ENCODE measurements at places on chromosomes 16 and 17. TPM values are rescaled to one million over a fixed set of nuclear protein-coding genes. Genes with fewer than 3 reads are reported as not detected.

DNA sequence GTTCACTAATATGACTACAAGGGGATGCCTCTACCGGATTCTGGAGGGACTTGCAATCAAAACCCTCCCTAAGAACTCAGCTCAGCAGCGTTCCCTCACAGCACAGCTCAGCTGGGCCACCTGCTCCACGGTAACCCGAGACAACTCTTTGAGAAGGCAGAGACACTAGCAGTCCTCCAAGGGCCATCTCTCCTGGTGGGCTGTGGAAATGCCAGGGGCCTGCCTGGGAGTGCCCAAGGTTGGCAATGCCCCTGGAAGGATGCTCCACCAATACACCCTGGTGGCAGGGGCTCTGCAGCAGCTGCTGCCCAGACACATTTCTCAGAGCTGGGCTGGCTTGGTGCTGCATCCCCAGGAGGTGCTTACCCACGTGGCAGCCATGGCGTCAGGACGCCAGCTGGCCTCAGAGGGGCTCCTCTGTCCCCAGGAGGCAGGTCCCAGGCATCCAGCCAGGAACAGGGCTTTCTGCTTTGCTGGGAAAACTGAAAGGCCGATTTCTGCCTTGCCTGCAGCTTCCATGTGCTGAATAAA is 16.5 kb downstream of the CDIP1 start:
- H3K27ac ChIP-seq: no peak overlapping the region
- no peaks in the 10 kb centered on the region for H3K4me1 ChIP-seq
- H3K36me3 ChIP-seq: no peaks in the 10 kb centered on the region

DNA sequence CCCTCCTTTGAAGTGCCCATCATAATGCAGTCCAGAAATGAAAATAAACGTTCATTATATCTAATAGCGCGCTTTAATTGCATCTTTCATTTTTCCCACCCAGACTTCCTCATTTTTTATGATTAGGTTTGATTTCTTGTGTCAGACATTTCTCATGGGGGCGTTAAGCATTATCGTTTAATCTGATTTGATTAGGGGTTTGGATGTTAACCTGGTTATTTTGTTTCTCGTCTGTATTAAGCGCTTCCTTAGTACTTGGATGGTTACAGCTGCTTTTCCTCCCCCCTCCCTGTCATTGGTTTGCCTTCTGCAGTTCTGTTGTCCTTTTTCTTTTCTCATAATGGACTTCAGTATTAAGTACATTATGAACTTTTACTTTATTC is 540 bp downstream of the MFSD11 start:
- H3K36me3 ChIP-seq: peaks cover 32% of the 10 kb centered on the region
- H3K27ac ChIP-seq: 0 out of 2 replicates have a peak overlapping the region, but pooled peaks have one; percentile 89
- peaks cover 32% of the 10 kb centered on the region for H3K4me1 ChIP-seq
- peak overlapping the region; percentile 89 for H3K4me3 ChIP-seq
- H3K27me3 ChIP-seq: no peaks in the 10 kb centered on the region

DNA sequence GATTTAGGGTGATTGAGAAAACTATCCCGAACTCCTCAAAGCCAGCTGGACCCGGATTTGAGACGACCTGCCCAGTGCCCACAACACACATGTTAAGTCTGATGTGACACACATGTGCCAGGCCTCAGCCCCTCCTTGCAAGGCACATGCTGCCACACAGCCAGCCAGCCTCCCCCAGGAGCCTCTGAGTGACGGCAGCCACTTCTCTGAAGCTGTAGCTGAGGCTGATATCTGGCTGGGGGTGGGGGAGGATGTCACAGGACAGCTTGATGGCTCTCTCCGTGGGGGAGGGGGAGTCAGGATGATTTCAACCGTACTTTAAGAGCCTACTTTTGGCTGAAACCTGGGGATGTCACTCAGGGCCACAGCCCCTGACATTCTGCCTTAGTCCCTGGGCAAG is 40.9 kb downstream of the SRCIN1 start:
- no peak overlapping the region for H3K27ac ChIP-seq
- H3K4me1 ChIP-seq: no peaks in the 10 kb centered on the region
- H3K27me3 ChIP-seq: no peaks in the 10 kb centered on the region

- no peaks in the 10 kb centered on the region for H3K36me3 ChIP-seq
- peak overlapping the region; percentile 16 for H3K4me3 ChIP-seq
- H3K4me1 ChIP-seq: peaks cover 63% of the 10 kb centered on the region
- peak; percentile 21 for DNase-seq
- H3K27me3 ChIP-seq: no peaks in the 10 kb centered on the region
Measured at GRCh38 chr16:86824751-86825296, 246.5 kb downstream of the FOXL1 start.

GRCh38 chr17:52762147-52762793 is 603.8 kb upstream of the CA10 start:
- no peak overlapping the region for H3K27ac ChIP-seq
- no peaks in the 10 kb centered on the region for H3K4me1 ChIP-seq
- H3K27me3 ChIP-seq: no peaks in the 10 kb centered on the region
- H3K4me3 ChIP-seq: no peak overlapping the region
- H3K36me3 ChIP-seq: no peaks in the 10 kb centered on the region

DNA sequence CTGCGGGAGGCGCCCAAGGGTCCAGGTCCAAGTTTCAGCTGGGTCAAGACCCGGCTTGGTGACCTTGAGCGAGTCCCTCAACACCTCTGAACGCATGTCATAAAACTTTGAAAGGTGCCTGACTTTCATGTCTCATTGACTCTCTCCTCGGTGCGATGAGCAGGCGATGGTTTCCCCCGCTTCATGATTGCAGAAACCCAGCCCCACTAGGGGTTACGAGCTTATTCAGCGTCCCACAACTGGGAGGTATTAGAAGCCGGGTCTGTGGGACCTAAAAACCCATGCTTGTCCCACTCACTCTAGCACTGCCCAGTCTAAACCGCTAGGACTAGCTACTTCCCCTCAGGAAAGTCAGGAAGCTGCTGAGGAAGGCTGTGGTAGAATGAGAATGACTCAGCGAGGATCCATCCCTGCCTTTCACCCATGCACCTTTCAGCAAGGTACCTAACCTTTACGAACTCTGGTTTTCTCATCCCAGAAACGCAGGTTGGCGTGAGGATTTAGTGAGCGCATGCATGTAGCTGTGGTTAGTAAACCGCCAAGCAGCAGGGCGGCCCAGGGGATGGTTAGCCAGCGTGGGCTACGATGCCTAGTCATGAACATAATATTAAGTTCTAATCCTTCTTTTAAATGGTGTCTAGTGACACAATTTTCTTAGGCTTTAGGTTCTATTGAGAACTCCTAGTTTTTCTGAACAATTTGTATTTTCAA is 26.2 kb upstream of the RFFL start:
- no peaks in the 10 kb centered on the region for H3K36me3 ChIP-seq
- peak overlapping the region; percentile 89 for H3K27ac ChIP-seq
- H3K4me3 ChIP-seq: peak overlapping the region; percentile 47
- DNase-seq: peak; percentile 68

GRCh38 chr17:2500446-2500845 is 11.2 kb downstream of the METTL16 start:
- H3K36me3 ChIP-seq: 0 out of 2 replicates have a peak, but pooled peaks cover 4% of the 10 kb centered on the region
- no peak overlapping the region for H3K4me3 ChIP-seq
- no peaks in the 10 kb centered on the region for H3K4me1 ChIP-seq
- no peaks in the 10 kb centered on the region for H3K27me3 ChIP-seq

GRCh38 chr17:31408586-31408985 is 17.1 kb downstream of the RAB11FIP4 start:
- H3K4me3 ChIP-seq: no peak overlapping the region
- no peaks in the 10 kb centered on the region for H3K27me3 ChIP-seq
- H3K4me1 ChIP-seq: no peaks in the 10 kb centered on the region
- no peak for DNase-seq
- H3K27ac ChIP-seq: no peak overlapping the region
- H3K36me3 ChIP-seq: no peaks in the 10 kb centered on the region

DNA sequence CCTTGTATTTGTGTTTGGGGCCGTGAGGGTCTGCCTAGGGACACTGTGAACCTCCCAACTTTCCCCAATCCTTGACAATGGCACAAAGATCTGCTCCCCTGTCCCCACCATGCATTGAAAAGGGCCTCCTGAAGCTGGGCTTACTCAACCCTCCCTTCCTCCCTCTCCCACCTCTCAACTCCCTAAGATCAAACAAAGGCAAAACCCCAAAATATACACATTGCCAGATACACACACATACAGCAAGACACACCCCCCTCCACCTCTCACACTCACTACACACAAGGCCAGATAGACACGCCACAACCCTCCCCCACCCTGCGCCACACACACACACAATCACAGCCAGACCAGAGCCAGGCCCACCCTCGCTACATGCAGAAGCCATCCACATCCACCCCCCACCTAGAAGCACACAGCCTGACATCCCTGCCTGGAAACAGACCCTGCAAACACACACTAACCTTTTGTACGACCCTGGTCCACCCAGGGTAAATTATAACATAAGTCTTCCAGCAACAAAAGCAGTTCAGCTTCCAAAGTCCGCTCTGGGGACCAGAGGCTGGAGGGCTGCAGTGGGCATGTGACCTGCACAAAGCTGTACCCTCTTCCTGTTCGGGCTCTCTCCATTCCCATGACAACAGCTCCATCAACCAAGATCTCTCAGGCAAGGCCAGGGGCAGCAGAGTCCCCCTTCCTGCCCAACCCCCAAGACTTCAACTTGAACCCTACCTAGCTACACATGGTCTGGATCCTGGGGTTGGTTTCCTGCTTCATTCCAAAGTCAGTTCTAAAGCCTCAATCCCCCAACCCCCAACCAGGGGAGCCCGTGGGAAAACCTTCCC is 1.9 kb downstream of the PCGF2 start:
- peak overlapping the region; percentile 96 for H3K4me3 ChIP-seq
- no peaks in the 10 kb centered on the region for H3K36me3 ChIP-seq
- H3K27me3 ChIP-seq: no peaks in the 10 kb centered on the region
- peaks cover 18% of the 10 kb centered on the region for H3K4me1 ChIP-seq

DNA sequence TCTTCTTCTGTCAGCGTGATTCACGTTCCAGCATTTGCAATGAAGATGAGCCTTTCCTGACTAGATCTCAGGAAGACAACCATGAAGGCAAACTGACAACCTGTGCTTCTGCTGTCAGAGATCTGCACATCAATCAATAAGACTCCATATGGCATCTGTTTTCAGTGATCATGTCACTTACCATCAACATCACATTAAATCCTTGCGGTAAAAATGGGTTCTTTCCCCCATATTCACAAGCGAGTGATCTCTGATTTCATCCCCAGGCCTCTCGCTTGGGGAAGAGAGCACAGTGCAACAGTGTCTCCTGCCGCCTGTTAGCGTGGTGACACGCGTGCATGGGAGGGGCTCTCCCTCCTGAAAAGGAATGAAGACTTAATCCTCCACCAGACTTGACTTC is 11.1 kb downstream of the NACA2 start:
- H3K36me3 ChIP-seq: no peaks in the 10 kb centered on the region
- no peak for DNase-seq
- H3K27me3 ChIP-seq: no peaks in the 10 kb centered on the region
- peak overlapping the region; percentile 10 for H3K27ac ChIP-seq

DNA sequence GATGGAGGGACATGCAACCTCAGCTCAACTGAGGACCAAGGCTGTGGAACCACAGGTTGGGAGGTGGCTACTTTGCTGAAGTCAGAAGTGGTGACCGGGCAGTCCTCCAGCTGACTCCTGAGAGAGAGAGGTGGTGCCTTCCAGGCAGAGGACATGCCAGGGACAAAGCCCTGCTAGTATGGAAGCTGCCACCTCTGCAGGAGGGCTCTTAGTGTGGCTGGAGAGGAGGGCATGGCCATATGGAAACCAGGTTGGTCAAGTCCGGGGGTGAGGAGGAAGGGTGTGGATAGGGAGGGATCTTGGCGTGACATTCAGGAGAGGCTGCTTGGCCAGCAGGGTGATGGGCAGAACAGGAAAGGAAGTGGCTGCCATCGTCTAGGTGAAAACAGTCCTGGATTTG is 5.7 kb downstream of the C16orf86 start:
- H3K27me3 ChIP-seq: no peaks in the 10 kb centered on the region
- no peak overlapping the region for H3K4me3 ChIP-seq
- no peaks in the 10 kb centered on the region for H3K36me3 ChIP-seq
- H3K27ac ChIP-seq: no peak overlapping the region
- H3K4me1 ChIP-seq: peaks cover 5% of the 10 kb centered on the region

The C16orf74 gene
- total RNA-seq: 71.0 TPM

DNA sequence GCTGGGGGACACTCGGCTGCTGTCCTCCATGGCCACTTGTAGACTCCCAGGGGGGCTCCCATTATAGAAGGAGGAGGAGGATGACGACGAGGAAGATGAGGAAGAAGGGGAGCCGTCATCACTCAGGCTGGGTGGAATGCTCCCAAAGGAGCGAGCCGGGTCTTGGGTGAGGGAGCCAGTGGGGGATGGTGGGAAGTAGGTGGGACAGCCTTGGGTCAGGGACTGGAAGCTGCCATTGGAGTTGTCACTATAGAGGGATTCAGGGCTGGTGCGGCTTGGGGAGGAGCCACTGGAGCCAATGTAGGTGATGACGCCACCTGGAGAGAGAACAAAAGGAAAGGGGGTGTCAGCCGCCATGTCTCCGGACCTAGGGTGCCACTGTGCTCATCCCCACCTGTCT is 3.3 kb downstream of the NR1D1 start:
- peaks cover 8% of the 10 kb centered on the region for H3K36me3 ChIP-seq
- no peak for DNase-seq
- H3K27ac ChIP-seq: no peak overlapping the region
- H3K4me3 ChIP-seq: no peak overlapping the region

- no peaks in the 10 kb centered on the region for H3K27me3 ChIP-seq
- peaks cover 3% of the 10 kb centered on the region for H3K36me3 ChIP-seq
- DNase-seq: no peak
- no peak overlapping the region for H3K27ac ChIP-seq
Measured at GRCh38 chr16:24930440-24930839, 84.7 kb downstream of the SLC5A11 start.

- H3K27ac ChIP-seq: no peak overlapping the region
- no peak overlapping the region for H3K4me3 ChIP-seq
- no peak for DNase-seq
Measured at GRCh38 chr17:57431415-57431814, 175.1 kb downstream of the MSI2 start.

DNA sequence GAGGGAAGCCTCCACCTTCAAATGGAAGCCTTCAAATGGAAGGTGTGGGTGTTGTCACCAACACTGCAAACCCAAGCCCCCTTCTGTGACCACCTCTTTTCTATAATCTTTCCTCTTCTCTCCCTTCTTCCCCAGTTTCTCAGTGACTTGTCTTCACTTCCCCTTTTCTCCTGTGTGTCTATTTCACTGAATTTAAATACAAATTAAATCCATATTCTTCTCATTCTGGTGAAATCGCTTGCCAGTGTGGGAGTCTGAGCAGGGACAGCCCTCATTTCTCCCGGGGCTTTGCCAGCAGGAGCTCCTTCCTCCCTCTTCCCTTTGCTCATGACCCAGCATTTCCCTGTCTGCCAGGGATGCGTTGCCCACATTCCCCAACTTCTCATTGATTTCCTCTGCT is 6.4 kb upstream of the ITGAX start:
- no peaks in the 10 kb centered on the region for H3K27me3 ChIP-seq
- H3K36me3 ChIP-seq: no peaks in the 10 kb centered on the region
- DNase-seq: no peak
- H3K4me1 ChIP-seq: no peaks in the 10 kb centered on the region
- no peak overlapping the region for H3K27ac ChIP-seq
- no peak overlapping the region for H3K4me3 ChIP-seq

- DNase-seq: peak; percentile 43
- peaks cover 39% of the 10 kb centered on the region for H3K4me1 ChIP-seq
- H3K27ac ChIP-seq: peak overlapping the region; percentile 84
- H3K27me3 ChIP-seq: no peaks in the 10 kb centered on the region
- peaks cover 29% of the 10 kb centered on the region for H3K36me3 ChIP-seq
Measured at GRCh38 chr17:78839762-78840529, 668 bp downstream of the USP36 start.

The CD300H gene
- not detected for total RNA-seq

Data from PC-3 (cell line).